ENCODE measurements at places on chromosomes 7 and 10.

DNA sequence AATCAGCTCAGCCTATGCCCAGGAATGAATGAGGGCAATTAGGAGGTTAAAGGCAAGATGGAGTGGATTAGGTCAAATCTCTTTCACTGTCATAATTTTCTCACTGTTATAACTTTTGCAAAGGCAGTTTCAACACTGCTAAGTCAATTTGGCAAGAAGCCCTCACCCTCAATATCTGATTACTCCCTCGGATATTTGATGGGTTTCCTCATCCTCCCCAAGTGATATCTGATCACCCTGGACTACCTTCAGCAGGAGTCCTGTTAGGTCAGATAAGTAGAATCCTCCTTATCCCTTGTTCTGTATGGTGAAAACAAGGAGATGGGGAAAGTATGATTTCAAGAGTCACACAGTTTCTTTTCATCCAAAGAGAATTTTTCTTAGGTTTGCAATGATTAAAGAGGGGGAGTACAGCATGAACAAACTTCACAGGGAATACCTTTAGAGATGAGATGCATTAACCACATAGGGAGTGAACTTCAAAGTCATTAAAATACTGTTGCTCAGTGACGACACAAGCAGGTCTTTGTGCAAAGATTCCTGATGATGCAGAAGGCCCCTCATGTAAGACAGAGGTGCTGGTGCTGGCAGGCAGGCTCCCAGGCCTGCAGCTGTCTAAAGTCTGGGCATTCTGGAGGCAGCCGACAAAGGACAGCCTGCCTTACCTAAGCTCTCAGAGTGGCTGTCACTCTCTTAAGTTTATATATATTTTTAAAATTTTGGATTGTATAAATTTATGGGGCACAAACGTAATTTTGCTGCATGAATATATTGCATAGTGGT is 75.4 kb upstream of the POM121L12 start:
- no peak for DNase-seq

DNA sequence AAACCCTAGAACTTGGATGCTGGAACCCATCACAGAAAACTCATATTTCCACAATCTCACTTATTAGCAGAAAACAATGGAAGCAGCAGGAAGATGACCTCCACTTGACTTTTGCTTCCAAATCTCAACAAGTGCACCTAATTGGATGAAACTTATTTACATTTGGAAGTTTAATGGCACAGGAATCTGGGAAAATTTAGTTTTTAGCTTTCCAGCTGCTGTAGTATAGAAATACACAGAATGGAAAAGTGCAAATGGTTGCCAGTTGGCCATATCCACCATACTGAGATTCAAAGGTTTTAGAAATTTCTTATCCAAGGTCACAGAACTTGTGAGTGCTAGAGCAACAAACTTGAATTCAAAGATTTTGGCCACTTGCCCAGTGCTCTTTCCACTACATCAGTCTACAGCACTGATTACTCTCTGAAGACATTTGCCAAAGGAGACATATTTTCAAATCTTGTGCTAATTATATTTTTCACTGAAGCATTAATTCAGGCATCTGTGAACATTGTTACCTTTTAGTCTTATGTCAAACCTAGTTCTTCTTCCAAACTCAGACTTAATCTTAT is 9.3 kb upstream of the AHR start:
- DNase-seq, result no peak

GRCh38 chr10:50286517-50286916 is 35.2 kb upstream of the ASAH2 start:
- no peak for DNase-seq

GRCh38 chr10:89889606-89890005 is 188.2 kb downstream of the KIF20B start:
- no peak for DNase-seq

DNA sequence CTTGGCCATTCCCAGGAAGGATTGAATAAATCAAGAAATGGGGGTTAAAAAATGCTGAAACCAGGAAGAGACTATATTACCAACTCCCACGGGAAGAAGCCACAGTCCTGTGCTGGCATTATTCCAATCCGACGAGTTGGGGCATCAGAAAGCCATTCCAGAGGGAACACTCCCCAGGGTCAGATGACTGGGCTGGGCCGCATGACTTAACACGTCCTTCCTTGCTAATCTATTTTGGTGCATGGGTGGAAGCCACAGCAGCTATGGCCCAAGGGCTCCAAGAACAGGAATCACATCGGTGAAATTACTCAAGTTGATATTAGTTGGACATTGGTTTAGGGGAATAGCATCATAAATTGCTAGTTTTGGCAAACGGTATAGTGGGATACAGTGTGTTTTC is 592.9 kb upstream of the NRP1 start:
- no peak for DNase-seq

- DNase-seq, result no peak
Observed at GRCh38 chr7:93948106-93948505, 26.6 kb downstream of the GNG11 start.

DNA sequence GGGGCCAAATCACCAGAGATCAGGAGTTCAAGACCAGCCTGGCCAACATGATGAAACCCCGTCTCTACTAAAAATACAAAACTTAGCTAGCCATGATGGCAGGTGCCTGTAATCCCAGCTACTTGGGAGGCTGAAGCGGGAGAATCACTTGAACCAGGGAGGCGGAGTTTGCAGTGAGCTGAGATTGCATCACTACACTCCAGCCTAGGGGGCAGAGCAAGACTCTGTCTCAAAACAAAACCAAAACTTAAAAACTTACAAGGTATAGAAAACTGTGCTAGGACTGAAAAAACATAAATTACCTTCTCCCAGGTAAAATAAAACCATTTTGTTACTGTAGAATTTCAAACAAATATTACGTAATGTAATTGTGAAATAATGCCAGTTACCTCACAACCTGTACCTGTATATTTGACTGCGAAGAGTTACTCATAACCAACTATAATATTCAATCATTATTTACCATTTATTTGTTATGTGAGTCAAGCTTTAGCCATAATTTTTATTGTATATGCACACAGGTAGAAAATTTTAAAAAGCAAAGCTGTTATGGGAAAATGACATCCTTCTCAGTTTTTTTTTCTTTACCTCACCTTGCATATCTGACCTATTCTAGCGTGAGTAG is 180.9 kb downstream of the SEMA3A start:
- no peak for DNase-seq

- DNase-seq, result no peak
Observed at GRCh38 chr7:150402671-150403321, 23.7 kb downstream of the ZNF775 start.

DNA sequence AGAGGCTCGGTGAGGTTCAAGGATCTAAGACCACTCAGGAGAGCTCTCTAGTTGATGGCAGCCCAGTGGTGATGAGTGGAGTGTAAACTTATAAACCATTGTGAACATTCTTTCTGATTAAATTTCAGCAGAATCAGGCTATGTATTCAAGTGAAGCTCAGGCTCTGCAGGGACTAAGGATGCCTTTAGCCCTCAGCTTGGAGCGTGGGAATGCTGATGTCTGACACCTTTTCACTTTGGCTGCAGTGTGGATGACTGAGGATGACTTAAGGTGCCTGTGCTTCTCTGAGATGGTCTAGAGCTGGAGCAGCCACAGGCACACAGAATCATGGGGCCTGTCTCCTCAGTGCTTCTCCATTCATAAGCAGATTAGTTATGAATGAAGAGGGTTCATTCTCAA is 150.4 kb downstream of the SORCS3 start:
- no peak for DNase-seq

GRCh38 chr10:82618007-82618406 is 743.0 kb downstream of the NRG3 start:
- DNase-seq, result no peak

GRCh38 chr10:86064931-86065662 is 301.5 kb downstream of the GRID1 start:
- DNase-seq, result no peak

DNA sequence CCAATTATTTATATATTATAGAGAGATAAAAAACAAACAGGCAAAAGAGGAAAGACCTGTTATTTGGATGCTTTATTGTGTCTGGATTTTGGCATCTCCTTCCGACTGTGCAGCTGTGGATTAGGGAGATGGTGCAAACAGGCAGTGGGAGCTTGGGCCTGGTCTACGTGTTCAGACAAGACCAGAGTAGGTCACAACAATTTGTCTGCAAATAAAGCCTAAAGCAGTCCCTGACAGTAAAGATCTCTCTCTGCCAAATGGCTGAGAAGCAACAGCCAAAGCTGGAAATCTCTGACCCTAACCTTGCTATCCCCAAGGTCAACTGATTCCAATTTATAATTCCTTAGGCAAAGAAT is 82.0 kb downstream of the ABLIM1 start:
- DNase-seq, result no peak

DNA sequence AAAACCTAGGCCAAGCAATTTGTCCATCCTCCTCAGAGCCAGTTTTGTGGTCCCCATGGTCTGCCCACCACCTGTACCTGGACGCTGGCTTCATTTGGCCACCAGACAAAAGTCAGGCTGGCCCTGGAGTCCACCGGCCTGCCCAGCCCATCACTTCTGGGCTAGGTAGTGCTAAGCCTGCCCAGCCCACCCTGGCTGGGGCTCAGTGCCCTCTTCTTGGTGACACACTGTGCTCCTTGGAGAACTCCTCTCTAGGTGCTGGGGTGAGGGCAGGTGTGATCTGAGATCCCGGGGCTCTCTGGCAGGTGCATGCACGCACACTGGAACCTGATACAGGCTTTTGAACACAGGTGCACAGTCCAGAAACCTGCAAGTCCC is 1.1 kb downstream of the AIFM2 start:
- DNase-seq, result no peak

DNA sequence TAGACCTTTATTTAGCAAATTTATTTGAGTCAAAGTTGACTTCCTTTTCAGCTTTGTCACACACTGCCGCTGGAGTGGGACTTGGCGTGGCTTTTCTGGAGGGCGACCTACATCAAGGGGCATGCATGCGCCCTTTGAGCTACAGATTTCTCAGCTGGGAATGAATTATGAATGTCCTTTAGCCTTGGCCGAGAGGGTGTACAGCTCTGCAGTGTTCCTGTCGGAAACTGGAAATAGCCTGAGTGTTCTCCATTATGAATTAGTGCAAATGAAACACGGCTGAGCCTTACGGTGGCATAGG is 79.7 kb downstream of the GLRX3 start:
- DNase-seq, result no peak

DNA sequence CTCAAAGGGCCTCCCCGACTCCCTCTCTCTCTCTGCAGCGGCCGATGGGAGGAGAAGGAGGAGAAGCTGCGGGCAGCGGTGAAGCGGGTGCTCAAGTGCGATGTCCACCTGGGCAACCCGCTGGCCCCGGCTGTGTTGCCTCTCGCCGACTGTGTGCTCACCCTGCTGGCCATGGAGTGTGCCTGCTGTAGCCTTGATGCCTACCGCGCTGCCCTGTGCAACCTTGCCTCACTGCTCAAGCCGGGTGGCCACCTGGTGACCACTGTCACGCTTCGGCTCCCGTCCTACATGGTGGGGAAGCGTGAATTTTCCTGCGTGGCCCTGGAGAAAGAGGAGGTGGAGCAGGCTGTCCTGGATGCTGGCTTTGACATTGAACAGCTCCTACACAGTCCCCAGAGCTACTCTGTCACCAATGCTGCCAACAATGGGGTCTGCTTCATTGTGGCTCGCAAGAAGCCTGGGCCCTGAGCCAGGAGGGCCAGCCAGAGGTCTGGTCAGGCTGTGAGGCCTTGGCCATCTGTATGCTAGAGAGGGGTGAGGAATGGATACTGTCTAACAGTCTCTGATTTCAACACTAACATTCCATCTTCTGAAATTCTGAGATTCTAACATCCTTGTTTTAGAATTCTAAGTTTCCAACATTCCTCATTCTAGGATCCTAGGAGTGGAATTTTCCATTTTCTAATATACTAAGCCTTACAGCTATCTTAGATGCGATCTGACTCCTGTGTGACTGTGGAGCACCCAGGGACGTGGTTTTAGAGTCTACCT is 3.6 kb downstream of the INMT start:
- no peak for DNase-seq

GRCh38 chr10:34526186-34526585 is 288.9 kb downstream of the PARD3 start:
- DNase-seq, result no peak

GRCh38 chr10:118409295-118409694 is 67.2 kb upstream of the FAM204A start:
- DNase-seq, result no peak

- DNase-seq, result no peak
Observed at GRCh38 chr10:90023950-90024349, 322.6 kb downstream of the KIF20B start.

- no peak for DNase-seq
Observed at GRCh38 chr7:3000566-3000965, 43.1 kb downstream of the CARD11 start.

- no peak for DNase-seq
Observed at GRCh38 chr10:47402641-47403301, 18.7 kb upstream of the ZNF488 start.

GRCh38 chr7:46637793-46638735 is 717.0 kb upstream of the IGFBP3 start:
- DNase-seq, result no peak

DNA sequence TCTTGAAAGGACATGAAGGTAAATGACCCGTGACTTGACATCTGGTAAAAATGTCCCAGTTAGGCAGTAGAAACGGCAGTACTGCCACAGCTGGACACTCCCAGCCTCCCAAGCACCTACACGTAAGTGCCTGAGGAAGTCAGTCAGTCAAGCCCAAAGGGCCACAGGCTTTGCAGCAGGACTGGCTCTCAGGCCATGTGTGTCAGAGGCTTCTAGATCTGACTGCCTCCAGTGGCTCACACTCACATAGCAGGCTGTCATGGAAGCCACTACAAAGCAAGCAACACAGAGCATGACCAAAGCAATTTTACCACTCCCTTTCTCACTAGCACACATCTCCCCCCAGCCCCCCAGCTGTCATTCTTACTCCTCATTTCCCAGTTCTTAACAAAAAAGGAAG is 17.8 kb upstream of the CCNJ start:
- DNase-seq, result no peak

DNA sequence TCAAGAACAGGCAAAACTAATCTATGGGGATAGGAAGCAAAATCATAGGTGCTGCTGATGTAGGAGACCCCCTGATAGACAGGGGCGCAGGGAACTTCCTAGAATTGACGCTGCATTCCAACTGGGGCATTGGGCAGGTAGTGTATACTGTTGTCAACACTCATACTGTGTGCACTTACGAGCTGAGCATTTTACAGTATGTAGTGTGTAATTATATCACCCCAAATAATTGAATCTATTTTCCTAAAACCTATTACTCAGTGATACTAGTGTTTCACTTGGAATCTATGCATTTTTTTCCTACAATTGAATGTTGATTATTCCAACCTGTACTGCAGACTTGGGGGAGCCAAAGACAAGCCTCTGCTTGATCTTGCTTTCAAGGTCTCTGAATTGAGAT is 207.0 kb upstream of the PRKCQ start:
- DNase-seq, result no peak

GRCh38 chr10:92126100-92126650 is 164.7 kb downstream of the CPEB3 start:
- no peak for DNase-seq

- DNase-seq, result no peak
Observed at GRCh38 chr10:42638821-42639270, 476 bp upstream of the ZNF33B start.

All from GM12891 (cell line).